ENCODE measurements at places on chromosomes 2 and 18.

GRCh38 chr18:70197026-70197425 lies 8.5 kb downstream of the RTTN start:
- no peak for DNase-seq

DNA sequence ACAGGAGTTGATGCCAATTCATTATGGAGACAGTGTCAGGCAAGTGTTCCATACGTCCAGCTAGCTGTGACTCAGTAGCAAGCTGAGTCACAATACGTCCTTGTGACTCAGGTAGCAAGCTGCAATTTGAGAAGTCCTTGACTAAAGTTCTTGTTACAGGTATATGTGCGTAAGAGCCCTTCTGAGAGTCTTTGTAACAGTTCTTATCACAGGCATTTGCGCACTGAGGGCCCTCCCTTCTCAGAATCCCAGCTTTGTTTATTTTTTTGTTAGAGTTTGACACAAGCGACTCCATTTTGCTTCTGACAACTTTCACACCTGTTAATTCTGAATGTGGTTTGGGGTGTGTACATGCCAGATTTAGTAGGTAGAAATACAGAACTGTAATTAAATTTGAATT lies 20.1 kb upstream of the ACMSD start:
- no peak for DNase-seq

DNA sequence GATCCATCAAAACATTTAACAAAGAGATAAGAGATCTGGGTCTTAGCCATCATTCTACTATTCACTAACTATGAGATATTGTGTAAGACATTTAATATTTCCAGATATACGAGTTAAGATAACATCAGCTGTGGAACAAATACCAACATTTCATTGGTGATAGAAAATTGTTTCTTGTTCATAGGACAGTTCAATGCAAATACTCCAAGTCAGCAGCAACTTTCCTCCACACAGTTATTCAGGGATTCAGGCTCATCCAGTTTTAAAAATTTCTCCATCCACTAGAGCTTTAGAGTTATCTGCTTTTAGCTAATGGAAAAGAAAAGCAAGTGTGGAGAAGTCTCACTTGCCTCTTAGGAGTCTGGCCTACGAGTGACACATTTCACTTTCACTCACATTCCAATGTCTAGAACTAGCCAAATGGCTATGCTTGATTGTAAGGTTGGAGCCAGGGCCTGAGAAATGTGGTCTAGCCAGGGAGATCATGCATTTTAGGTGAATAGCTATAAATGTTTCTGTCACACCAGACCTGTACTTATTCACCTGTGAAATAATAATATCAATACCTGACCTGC lies 119.3 kb upstream of the MAPRE2 start:
- no peak for DNase-seq

DNA sequence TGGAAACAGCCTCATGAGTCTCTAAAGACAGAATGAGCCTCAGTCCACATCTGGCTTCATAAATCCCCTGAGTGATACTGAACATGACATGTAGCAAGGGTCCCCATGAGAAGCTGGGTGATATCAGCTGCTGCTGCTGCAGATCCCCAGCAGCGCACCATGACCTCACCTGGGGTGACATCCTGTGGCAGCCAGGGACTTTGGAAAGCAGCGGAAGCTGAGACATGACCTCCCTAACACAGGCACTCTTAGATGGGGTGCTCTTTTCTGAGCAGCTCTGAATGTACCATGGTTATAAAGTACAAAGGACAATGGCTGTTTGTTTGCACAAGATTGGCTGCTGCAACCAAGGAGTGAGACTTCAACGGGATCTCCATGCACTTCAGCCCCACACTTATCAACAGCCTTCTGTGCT lies 74.7 kb upstream of the TMEM200C start:
- no peak for DNase-seq
